ENCODE measurements at places on chromosomes 5 and 9.

DNA sequence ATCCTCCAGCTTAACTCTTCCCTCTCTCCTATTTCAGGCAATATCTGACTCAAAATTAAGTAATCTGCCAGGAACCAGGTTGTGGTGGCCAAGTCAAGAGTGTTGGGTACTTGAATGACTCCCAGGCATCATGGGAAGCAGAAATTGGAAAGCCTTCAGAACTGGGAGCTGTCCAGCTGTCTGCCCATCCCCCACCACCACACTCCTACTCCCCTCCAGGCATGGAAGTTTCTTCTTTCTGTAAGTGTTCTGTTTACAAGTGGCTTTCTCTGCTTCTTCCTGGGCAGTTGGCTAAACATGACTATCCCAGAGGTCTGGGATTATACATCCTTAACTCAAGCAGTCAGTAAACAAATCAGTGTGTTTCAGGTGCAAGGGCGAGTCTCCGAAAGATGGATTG, 14.6 kb upstream of the PBX3 start:
- no peak for DNase-seq

- no peak for DNase-seq
Observed at GRCh38 chr5:25618821-25619220, 974.0 kb upstream of the CDH10 start.

- DNase-seq: no peak
Observed at GRCh38 chr5:156836846-156837245, 13.2 kb upstream of the PPP1R2B start.

GRCh38 chr9:133067813-133068212, 6.0 kb downstream of the CEL start:
- no peak for DNase-seq

- no peak for DNase-seq
Observed at GRCh38 chr5:129689045-129689444, 58.8 kb upstream of the MINAR2 start.

DNA sequence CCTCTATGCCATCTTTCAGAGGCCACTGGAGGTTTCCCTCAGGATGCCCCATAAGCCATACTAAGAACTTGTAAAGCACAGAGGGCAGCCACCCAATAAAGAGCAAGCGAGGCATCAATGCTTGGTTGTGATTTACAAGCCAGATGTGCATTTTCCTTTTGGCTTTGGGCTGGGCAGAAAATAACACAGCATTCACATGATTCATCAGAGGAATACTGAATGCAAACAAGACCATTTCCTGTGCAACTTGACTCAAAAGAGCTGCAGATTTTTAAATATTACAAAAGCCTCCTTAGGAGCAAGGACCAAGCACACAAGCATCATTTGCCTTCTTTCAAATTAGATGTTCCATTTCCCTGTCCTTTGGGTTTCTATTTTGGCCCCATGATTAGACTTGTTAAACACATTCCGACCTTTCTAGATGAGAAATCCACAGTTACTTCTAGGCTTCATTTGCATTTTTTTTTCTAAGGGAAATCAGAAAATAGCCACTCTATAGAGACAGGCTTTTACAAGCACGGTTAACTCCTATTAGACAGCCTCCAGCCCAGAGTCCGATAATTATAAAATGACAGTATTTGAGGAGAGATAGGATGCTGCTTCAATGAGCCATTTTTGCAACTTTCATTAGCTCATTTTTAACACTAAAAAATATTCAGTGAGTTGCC, 207.8 kb downstream of the SEMA5A start:
- DNase-seq: peak; percentile 39

GRCh38 chr5:102959055-102959454, 160.9 kb downstream of the GIN1 start:
- DNase-seq: peak; percentile 50

- DNase-seq: no peak
Observed at GRCh38 chr9:73643379-73644013, 491.8 kb downstream of the ANXA1 start.

GRCh38 chr9:72703574-72703973, 182.2 kb downstream of the TMC1 start:
- peak; percentile 8 for DNase-seq

Measured in AG08396 (cell line).